Midbrain (tissue), 1 donor: ENCODE measurements at places on chromosomes 2 and 18.

DNA sequence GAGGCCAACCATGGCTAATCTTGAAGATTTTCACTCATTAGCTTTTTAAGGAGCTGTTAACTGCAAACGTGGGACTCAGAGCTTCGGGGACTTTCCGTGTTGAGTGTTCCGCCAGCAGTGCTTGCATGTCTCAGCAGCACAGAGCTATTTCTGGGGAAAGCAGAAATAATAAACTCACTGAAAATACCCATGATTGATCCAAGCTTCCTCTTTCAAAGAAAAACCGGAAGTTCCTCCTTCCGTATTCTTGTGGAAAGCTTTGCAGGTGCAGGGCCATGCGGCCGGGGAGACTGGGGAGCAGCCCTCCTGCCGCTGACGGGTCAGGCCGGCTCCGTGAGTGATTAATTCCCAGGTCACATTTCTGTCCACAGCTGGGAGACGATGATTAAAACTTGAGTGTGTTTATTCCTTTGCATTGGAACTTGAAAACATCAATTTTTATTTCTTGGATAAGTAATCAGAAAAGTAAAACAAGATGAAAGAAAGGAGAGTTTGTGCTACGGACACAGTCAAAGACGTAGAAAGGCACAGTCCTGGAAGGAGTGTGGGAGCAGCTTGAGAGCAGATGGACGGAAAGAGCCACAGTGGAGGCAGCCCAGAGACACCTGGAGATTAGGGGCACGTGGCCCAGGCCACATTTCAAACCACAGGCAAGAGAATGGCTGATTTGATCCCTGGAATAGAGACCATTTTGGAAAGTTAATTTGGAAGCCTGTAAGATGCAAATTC, 54.2 kb upstream of the CTDP1 start:
- peak; percentile 7 for DNase-seq

DNA sequence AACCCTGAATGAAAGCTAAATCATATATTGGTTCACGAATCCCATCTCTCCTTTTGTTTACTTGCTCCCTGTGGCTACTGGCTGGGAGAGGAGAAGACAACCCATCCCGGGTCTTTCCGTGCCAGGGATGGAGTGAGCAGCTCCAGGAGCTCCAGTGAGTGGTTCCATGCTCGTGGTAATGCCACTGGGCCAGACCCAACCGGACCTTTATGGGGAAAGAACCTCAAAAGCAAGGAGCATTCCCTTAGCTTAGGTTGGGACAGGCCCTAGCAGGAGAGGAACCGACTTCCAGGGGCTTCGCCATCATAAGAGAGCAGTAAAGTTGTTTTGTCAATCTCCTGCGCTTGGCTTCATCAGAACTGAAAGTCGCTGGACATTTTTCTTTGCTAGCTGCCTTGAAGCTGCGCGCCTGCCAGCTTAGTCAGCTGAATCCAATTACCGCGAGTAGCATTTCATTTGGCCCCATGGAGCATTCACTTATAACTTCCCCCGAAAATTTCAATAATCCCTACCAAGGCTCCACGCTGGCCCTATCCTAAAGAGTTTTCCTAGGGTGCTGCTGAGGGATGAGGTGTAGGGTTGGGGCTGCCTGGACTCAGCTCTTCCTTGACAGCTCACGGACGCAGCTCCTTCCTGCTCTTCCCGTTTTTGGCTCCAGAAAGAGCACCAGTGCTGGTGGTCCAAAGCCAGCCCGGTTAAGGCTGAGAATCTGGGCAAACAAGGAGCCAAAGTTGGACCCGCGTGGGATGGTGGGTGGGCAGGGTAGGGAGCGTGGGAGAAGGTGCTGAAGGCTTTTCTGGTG, 4.9 kb downstream of the HOXD3 start:
- no peak for DNase-seq

GRCh38 chr2:39615675-39616074, 50.0 kb upstream of the TMEM178A start:
- DNase-seq, result no peak

DNA sequence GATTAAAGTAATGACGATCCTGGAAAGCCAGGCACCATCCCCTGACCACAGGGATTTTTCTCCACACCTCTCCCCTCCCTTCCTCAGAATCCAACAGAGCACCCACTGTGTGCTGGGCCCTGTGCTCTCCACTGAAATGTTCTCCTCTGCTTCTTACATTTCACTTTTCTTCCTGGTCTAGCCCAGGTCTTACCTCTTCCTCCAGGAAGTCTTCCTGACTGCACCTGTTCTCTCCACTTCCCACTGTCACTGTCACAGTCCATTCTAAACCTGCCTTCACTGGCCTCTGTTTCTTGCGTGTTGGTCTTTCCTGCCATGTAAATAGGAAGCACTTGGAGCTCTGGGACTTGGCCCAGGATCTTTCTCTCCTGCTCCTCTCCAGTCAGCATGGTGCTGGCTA, 7.4 kb upstream of the NGEF start:
- DNase-seq, result no peak

DNA sequence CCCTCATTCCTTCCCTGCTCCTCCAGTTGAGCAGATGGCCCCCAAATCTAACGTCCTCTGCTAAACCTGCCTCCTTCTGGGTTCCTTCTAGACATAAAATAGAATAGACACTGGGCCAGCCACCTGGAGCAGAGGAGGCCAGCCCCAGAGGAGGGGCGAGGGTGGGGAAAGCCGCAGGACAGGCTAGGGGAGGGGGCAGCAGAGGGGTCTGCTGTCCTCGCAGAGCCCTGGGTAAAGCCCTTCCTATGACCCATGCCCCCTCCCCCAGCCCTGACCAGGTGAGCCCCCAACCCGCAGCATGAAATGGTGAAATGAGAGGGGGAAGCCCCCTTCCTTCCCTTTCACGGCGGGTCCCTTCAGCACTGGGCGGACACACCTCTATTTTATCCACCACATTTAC, 7.8 kb downstream of the MFSD2B start:
- DNase-seq, result no peak

DNA sequence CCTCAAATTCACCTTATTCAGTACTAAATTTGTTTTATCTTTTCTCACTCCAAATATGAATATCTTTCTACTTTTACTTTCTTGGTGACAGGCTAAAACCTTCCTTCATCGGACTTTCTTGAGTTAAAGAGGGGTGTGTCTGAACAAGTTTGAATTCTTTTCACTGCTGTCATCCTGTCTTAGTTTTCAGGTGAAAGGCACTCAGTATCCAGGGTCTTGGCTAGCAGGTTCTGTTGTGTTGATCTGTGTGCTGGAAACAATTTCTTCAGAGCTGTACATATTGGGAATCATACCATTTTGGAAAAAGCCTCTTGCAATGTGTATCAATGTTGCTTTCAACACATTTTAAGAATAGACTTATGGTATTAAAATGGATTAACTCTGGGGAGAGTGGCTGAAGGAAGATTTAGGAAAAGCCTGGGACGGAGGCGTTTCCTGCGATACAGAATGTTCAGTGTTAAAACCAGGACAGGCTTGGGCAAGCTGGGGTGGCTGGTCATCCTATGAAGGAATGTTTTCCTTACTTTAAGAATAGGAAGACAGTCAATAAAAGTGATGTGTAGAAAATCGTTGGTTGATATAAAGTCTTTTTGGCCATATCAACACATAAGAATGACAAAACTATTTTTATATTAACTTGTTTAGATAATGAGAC, 350.7 kb upstream of the SPRED2 start:
- no peak for DNase-seq

DNA sequence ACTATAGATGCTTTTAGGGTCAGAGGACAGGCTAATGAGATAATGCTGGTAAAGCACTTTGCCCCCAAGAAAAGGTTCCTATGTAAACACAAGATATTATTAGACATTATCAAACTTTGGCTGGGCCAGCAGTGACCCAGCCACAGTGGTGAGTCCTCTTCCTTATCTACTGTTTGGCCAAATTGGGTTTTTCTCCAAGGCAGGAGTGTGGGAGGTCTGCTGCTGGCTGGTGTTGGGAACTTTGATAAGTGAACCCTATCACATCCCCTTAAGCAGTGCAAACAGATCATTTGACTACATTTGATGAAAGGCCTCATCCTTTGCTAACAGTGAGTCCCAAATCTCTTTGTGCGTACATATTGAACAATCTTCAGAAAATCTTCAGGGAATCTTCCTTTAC, 16.2 kb downstream of the FZD7 start:
- DNase-seq, result no peak
